Mononuclear cell (primary cell): ENCODE measurements at places on chromosomes 5 and 9. TPM values are rescaled to one million over a fixed set of nuclear protein-coding genes. Genes with fewer than 3 reads are reported as not detected.

ZNF189 gene
- total RNA-seq, result 10.4 TPM

LCN15 gene
- not detected for total RNA-seq

SLC6A3 gene
- total RNA-seq, result not detected

RMRP gene
- total RNA-seq, result 37,843 TPM

SPAAR gene
- total RNA-seq, result not detected

SMIM33 gene
- total RNA-seq, result not detected

PRDM12 gene
- total RNA-seq, result not detected

PCYOX1L gene
- 9.2 TPM for total RNA-seq

FOXI1 gene
- total RNA-seq, result 0.10 TPM

ZBTB26 gene
- 7.5 TPM for total RNA-seq

SLC36A3 gene
- not detected for total RNA-seq

TRIP13 gene
- total RNA-seq, result 0.21 TPM

LIFR gene
- total RNA-seq, result 0.31 TPM

LRRC70 gene
- total RNA-seq, result 8.6 TPM

SPATA31D4 gene
- not detected for total RNA-seq

PCDHGB4 gene
- 0.31 TPM for total RNA-seq

GABRA1 gene
- total RNA-seq, result not detected

HTR1A gene
- not detected for total RNA-seq

NSMF gene
- 23.7 TPM for total RNA-seq

NELFB gene
- 20.9 TPM for total RNA-seq

ORM2 gene
- not detected for total RNA-seq

GALNT12 gene
- total RNA-seq, result 4.5 TPM

TTC23L gene
- total RNA-seq, result 0.10 TPM

FOXB2 gene
- not detected for total RNA-seq

VCAN gene
- total RNA-seq, result 549 TPM

OR1Q1 gene
- total RNA-seq, result not detected

WDR31 gene
- 0.21 TPM for total RNA-seq

SLCO6A1 gene
- total RNA-seq, result not detected

CCDC192 gene
- total RNA-seq, result not detected

F2RL2 gene
- total RNA-seq, result 0.10 TPM

ATG10 gene
- total RNA-seq, result 2.4 TPM

SLIT3 gene
- 0.10 TPM for total RNA-seq

FYB1 gene
- 189 TPM for total RNA-seq

FIBCD1 gene
- total RNA-seq, result not detected

GPX3 gene
- 1.6 TPM for total RNA-seq

NDUFS4 gene
- 28.7 TPM for total RNA-seq

SRA1 gene
- total RNA-seq, result 21.2 TPM

RABGAP1 gene
- total RNA-seq, result 33.8 TPM

QRFP gene
- not detected for total RNA-seq

TTC1 gene
- 20.1 TPM for total RNA-seq

ARL14EPL gene
- not detected for total RNA-seq

ADGRV1 gene
- total RNA-seq, result 0.94 TPM

CMYA5 gene
- 0.21 TPM for total RNA-seq

RNF208 gene
- total RNA-seq, result 0.31 TPM

AGTPBP1 gene
- total RNA-seq, result 147 TPM

RARS1 gene
- total RNA-seq, result 194 TPM

HEMGN gene
- total RNA-seq, result 8.6 TPM

AMBP gene
- not detected for total RNA-seq

DPH7 gene
- 17.6 TPM for total RNA-seq

CRB2 gene
- not detected for total RNA-seq

ABO gene
- 4.5 TPM for total RNA-seq

CXCL14 gene
- total RNA-seq, result not detected

BSPRY gene
- total RNA-seq, result 0.42 TPM

POLR3G gene
- total RNA-seq, result 1.0 TPM

SYK gene
- 38.9 TPM for total RNA-seq

CD14 gene
- 138 TPM for total RNA-seq

RANBP17 gene
- total RNA-seq, result 6.2 TPM

PTGS1 gene
- total RNA-seq, result 28.3 TPM

C5orf52 gene
- total RNA-seq, result not detected
